ENCODE measurements at places on chromosomes 7 and 10. TPM values are rescaled to one million over a fixed set of nuclear protein-coding genes. Genes with fewer than 3 reads are reported as not detected.

DNA sequence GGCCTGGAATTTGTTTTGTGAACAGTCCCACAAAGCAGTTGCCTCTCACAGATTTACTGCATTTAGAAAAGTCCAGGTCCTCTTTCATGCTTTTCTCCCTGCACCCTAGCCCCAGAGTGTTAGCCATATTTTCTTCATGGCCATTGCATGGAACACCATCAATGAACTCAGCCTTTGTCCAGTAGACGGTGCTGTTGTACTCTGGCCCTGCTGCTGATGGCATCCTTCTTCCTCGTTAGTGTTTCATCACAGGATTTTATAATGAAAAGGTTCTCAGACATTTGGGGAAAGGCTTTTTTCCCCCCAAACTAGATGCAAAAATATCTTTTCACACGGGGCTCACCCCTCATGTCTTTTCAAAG lies 93.0 kb upstream of the SLC25A13 start:
- peak; percentile 34 for DNase-seq

GRCh38 chr7:15682111-15682510 lies 4.4 kb downstream of the MEOX2 start:
- DNase-seq: no peak

DNA sequence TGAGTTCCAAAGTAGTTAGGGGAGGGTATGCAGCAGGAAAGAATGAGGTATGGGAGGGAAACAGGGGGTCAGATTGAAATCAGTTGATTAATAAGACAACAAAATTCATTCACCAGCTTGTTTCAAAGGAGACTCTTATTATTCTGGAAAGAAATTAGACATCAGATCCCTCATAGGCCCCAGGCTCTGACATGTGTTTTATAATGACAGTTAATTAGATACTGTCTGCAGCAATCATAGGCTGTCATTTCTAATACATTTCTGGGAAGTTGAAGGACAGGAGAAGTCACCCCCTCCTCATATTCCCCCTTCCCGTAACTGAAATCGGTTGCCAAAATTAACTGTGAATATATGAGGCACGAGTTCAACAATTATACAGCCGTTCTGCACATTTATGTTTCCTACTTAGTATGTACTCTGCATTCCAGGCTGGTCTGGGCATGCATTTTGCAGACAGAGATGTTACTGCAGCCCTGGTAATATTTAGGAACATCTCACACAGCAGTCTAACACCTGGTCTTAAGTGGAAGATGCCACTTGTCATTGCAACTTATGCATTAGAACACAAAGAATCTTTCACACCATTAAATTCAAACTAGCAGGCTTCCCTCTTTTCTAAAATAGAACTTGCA lies 355.2 kb upstream of the LRGUK start:
- no peak for DNase-seq

- DNase-seq: no peak
Observed at GRCh38 chr7:1271046-1271445, 38.4 kb downstream of the UNCX start.

GRCh38 chr7:360454-361100 lies 70.6 kb downstream of the FOXL3 start:
- DNase-seq: no peak

DNA sequence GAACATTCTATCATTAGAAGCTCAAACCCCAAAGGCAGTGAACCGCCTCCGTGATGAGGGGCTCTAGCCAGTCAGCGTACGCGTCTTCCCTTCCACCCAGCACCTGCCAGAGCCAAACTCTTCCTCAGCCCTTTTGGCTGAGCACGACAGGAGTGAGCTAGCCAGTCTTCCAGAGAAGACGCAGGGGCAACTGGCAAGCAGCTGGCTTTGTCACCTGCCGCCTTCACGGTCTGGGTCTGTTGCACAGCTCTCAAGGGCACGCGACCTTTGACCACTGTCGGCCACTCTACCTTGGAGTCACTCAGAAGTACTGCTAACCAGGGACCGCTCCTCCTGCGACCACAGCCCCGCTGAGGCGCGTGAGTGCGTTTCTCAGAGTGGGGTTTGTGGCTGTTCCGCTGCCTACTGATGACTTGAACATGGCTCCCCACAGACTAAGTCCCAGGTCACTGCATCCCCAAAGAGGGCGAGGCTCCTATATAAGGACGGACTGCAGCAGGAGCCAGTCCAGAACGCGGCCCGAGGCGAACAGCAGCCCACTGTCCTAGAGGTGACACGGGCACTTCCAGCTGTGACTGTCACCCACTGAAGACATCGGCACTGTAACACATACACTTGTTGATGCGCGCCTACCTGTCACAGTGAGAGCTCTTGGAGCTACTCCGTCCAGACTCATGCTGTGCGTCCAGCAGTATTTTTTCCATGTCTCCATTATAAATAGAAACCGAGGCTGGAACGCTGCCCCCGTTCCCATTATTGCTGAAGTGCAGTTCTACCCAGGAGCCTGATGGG lies 8.4 kb downstream of the BNIP3 start:
- no peak for DNase-seq

GRCh38 chr10:124300735-124301134 lies 118.0 kb downstream of the OAT start:
- DNase-seq: no peak

GRCh38 chr10:50472914-50473313 lies 150.8 kb downstream of the SGMS1 start:
- no peak for DNase-seq

The KCP gene
- not detected for total RNA-seq

The THSD7A gene
- total RNA-seq: 1.6 TPM

The PNLIP gene
- not detected for total RNA-seq

Measured in fibroblast of villous mesenchyme (primary cell).